ENCODE measurements at places on chromosomes 13 and 19. TPM values are rescaled to one million over a fixed set of nuclear protein-coding genes. Genes with fewer than 3 reads are reported as not detected.

The CCDC70 gene
- not detected for total RNA-seq

The FFAR3 gene
- total RNA-seq = not detected

The SLC1A6 gene
- not detected for total RNA-seq

The CBY2 gene
- total RNA-seq = not detected

The SLC7A9 gene
- 0.43 TPM for total RNA-seq

The MUC16 gene
- 0.03 TPM for total RNA-seq

The IGFL1 gene
- 2.3 TPM for total RNA-seq

The CCL25 gene
- not detected for total RNA-seq

The SAE1 gene
- total RNA-seq = 210 TPM

The SLC15A1 gene
- total RNA-seq = 0.05 TPM

The GPR4 gene
- total RNA-seq = 0.49 TPM

The TMEM59L gene
- total RNA-seq = 6.3 TPM

The HSH2D gene
- not detected for total RNA-seq

The SPACA6 gene
- 11.6 TPM for total RNA-seq

The MAB21L1 gene
- not detected for total RNA-seq

The HOMER3 gene
- total RNA-seq = 28.1 TPM

The TNNT1 gene
- 140 TPM for total RNA-seq

The METTL21C gene
- total RNA-seq = not detected

The KLK14 gene
- 0.17 TPM for total RNA-seq

The PLD3 gene
- 273 TPM for total RNA-seq

The CD22 gene
- total RNA-seq = 0.89 TPM

The SWSAP1 gene
- 1.6 TPM for total RNA-seq

The CASP14 gene
- total RNA-seq = not detected

The HS6ST3 gene
- total RNA-seq = not detected

The ZNF667 gene
- total RNA-seq = not detected

The THSD1 gene
- 5.4 TPM for total RNA-seq

The TMEM38A gene
- total RNA-seq = 1.2 TPM

The KCNJ14 gene
- total RNA-seq = 1.2 TPM

The CAPN12 gene
- total RNA-seq = 5.5 TPM

The ZNF99 gene
- total RNA-seq = not detected

The KISS1R gene
- total RNA-seq = 0.29 TPM

The BEST2 gene
- total RNA-seq = 3.5 TPM

The MISP gene
- 84.4 TPM for total RNA-seq

The CLEC4M gene
- total RNA-seq = not detected

The FSTL3 gene
- total RNA-seq = 217 TPM

The TNFAIP8L1 gene
- total RNA-seq = 4.1 TPM

The CGB3 gene
- total RNA-seq = not detected

The LRRC63 gene
- 0.08 TPM for total RNA-seq

The ZNF723 gene
- not detected for total RNA-seq

Data from A549 treated with AZD2906 at 1 μM for 4 hours (cell line).